ENCODE measurements at places on chromosomes 11 and 22. TPM values are rescaled to one million over a fixed set of nuclear protein-coding genes. Genes with fewer than 3 reads are reported as not detected.

The MTCH2 gene
- 103 TPM for total RNA-seq

The BBOX1 gene
- not detected for total RNA-seq

The MS4A2 gene
- 0.95 TPM for total RNA-seq

The MMP13 gene
- not detected for total RNA-seq

The CTSD gene
- 957 TPM for total RNA-seq

The PACS1 gene
- 50.7 TPM for total RNA-seq

The TECTA gene
- total RNA-seq, result 0.78 TPM

The SCGB2A2 gene
- not detected for total RNA-seq

DNA sequence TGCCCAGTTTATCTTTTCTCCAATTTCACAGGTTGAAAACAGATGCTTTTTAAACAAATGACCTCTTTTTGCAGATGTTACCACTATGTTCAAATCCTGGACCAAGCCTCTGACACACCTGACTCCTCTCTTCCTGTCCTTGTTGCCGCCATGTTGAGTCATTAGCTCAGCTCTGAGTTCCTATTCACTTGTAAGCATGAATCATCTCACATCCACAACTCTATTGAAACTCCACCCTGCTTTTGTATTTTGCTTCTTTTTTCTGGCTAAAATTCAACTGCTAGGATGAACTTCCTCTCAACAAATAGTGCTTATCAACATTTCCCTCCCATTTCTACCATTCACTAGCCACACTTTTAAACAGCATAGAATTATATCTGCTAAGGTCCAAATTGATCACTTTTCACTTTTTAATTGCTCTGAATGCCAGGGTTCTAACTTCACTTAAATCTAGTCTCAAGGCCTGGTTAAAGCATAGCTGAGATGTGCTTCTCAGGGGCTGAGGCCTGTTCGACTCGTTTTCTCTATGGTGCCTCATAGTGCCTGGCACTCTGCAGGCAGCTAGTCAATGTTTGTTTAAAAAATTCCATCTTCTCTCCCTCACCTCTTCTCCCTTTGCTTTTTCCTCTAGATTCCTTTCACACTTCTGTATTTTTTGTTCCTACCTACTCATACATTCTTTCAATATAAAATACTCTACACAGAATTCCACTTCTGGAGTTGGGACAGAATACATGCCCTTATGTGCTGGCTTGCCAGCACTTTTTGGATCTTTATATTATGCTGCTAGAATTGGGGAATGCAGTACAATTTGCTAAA lies 3.9 kb downstream of the JOSD1 start:
- no peak for DNase-seq

GRCh38 chr11:96173422-96173821 lies 169.6 kb downstream of the MAML2 start:
- DNase-seq, result no peak

DNA sequence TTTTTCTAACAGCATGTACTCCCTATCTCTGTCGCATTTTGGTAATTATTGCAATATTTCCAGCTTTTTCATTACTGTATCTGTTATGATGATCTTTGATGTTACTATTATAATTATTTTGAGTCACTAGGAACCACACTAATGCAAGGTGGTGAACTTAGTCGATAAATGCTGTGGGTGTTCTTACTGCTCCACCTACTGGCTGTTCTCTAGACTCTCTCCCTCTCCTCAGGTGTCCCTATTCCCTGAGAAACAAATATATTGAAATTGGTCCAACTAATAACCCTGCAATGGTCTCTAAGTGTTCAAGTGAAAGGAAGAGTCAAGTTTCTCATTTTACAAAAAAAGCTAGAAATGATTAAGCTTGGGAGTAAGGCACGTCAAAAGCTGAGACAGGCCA lies 10.5 kb downstream of the ARL14EP start:
- no peak for DNase-seq

- no peak for DNase-seq
Observed at GRCh38 chr11:15622231-15622890, 507.6 kb downstream of the INSC start.

DNA sequence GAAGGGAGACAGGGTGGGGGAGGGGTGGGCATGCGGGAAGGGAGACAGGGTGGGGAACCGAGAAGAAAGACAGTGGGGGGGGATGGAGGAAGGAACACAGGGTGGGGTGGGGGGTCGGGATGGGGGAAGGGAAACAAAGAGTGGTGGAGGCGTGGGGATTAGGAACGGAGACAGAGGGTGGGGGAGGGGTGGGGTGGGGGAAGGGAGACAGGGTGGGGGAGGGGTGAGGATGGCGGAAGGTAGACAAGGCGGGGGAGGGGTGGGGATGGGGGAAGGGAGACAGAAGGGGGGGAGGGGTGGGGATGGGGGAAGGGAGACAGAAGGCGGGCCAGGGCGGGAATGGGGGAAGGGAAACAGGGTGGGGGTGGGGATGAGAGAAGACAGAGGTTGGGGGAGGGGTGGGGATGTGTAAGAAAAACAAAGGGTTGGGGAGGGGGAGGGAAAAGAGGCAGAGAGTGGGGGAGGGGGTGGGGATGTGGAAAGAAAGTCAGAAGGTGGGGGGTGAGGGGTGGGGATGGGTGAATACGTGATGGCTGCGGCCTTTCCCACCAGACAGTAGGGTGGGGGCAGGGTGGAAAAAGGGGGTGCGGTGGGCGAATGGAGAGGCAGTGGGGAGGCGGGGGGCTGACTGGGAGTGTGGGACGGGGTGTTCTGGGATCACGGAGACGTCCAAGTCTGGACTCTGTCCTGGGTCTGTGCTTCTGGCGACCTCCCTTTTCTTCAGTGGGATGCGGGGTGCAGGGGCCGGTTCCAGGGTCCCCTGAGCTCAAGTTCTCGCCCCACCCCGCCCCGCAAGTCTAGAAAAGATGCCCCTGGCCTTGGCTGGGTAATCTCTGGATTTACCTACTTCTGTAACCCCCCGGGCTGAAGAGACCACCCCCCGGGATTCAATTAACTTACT lies 744 bp downstream of the PRAME start:
- DNase-seq, result no peak

GRCh38 chr11:57230316-57230715 lies 6.7 kb downstream of the APLNR start:
- no peak for DNase-seq

DNA sequence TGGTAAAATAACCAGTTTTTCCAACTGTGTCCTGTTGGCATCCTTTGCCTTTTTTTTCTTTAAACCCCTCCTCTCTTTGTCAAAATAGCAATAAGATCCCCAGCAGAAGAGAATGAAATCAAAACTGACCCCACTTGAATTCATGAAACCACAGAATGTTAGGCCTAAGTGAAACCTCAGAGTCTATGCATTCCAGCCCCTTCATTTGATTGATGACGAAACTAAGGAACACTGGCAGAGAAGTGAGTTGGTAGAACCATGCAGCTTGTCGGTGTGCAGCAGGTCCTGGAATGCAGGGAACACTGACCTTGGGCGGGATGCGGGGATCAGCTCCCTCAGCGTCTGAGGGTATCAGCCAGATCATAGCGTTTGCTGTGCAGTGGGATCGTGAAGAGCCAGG lies 57.5 kb downstream of the GRK3 start:
- no peak for DNase-seq

DNA sequence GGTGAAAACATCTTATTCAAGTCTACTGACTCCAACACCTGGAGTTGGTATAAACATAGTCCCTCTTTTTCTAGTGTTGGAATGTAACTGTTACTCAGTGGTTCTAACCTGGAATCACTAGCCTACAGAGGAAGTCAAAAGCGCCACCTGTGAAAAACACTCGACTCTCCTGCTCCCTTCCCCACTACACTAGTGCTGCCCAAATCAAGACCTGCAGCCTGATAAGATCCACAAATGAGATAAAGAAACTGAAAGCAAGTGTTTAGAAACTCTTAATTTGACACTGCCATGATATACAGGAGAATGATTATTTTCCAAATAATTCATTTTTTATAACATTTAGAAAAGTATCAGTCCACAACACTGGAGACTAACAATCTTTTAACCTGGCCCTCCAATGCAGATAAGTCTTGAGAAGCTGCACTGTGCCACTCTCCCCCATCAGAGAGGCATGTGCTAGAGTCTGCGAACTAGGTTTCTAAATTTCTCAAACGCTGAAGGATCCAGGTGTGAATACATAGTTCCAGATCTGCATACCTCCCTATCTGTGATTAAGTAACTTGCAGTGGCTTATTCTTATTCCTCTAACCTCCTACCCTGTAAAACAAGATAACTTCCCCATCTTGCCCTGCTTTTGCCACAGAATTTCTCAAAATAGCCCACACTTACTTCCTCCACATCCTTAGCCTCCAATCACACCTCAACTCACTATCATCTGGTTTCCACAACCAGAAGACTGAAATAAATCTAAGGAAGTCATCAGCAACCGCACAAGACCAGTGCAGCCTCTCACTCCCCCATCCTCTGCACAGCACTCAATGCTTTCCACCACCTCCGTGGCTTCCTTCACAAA lies 88.1 kb downstream of the RRAS2 start:
- DNase-seq, result no peak

GRCh38 chr11:120629407-120630080 lies 118.0 kb downstream of the GRIK4 start:
- no peak for DNase-seq

DNA sequence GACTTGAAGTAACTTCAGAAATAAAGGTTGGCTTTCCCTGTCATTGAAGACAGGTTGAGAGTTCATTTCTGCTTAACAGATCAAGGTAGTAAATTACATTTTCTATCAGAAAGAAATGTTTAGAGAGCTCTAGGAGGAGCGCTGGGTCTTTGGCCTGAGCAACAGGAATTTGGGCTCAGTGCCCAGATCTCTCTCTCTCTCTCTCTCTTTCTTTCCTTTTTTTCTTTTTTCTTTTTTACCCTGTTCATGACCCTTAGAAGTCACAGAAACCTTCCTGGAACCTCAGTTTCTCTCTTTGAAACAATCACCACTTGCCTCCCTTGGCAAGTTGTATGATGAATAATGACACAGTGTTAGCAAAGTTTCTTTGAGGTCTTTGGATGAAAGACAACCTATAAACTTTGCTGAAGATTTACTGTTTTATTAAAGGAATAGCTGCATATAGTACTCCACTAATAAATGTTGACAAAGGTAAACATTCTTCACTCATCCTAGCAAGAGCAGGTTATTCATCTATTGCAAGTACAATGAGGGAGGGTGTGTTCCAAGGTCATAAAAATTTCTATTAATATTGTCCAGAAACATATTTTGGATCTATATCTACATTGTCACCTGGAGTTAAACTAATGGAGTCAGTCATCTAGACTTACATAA lies 35.5 kb upstream of the RASSF10 start:
- DNase-seq, result no peak

- DNase-seq, result no peak
Observed at GRCh38 chr11:32659672-32660071, 76.0 kb downstream of the EIF3M start.

- no peak for DNase-seq
Observed at GRCh38 chr11:69210310-69211035, 54.7 kb downstream of the SMIM38 start.

DNA sequence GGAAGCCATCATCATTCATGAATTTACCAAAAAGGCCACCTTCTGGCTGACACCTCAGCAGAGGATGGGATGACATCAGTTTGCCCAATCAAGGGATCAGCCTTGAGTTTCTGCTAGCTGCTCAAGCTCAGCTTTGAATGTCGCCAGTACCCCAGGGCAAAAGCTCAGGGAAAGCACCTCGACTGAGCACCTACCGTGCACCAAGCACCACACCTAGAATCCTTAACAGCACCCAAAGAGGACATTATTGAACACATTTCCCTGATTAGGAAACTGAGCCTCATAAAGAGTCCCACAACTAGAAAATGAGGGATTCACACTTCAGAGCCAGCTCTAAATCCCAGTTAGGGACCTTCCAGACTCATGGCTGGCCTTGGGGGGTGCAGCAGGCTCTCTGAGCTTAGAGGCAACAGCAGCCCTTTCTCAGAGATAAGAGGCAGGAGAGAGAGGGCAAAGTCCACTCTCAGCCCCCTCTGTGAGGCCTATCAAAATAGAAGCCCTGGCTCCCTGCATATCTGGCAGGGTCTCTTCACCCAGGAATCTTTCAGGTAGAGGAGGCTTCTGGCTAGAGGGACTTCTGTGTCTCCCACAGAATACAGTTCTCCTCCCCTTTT lies 13.4 kb upstream of the DAGLA start:
- no peak for DNase-seq

DNA sequence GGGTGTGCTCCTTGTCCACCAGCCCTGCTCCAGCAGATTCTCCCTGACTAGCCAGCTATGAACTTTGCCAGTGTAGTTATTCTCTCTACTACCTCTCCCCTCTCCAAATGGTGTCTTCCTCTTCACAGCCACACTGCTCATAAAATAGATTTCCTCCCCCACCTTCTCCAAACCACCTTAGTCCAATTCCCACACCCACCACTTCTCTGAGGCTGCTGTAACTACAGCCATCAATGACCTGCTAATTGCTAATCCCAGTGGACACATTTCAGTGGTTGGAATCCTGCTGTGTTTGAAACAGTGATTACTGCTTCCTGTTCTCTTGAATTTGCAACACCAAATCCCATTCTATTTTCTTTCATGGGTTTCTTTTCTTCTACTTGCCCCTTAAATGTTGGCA lies 23.4 kb downstream of the SYT9 start:
- no peak for DNase-seq

GRCh38 chr11:110787680-110788079 lies 75.4 kb upstream of the ARHGAP20 start:
- DNase-seq, result no peak

GRCh38 chr11:17798253-17798652 lies 63.7 kb downstream of the KCNC1 start:
- DNase-seq, result no peak

DNA sequence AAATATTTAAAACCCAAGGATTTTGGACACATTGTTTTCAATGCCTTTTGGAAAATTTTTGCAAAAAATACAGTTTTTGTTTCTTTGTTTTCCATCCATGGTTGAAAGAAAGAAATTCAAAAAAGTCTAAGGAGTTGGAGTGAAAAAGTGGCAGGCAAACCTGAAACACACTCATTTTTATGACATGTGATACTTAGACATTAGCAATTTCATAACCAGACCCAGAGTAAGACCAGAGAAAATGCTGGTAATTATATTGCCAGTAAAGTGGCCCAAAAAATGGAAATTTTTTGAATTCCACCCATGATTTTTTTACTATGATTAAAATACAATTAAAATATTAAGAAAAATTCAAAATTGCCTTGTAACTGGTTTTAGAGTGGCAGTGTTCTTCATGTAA lies 128.2 kb downstream of the SLC17A6 start:
- no peak for DNase-seq

GRCh38 chr11:44286268-44286880 lies 23.6 kb downstream of the ALX4 start:
- DNase-seq, result no peak

DNA sequence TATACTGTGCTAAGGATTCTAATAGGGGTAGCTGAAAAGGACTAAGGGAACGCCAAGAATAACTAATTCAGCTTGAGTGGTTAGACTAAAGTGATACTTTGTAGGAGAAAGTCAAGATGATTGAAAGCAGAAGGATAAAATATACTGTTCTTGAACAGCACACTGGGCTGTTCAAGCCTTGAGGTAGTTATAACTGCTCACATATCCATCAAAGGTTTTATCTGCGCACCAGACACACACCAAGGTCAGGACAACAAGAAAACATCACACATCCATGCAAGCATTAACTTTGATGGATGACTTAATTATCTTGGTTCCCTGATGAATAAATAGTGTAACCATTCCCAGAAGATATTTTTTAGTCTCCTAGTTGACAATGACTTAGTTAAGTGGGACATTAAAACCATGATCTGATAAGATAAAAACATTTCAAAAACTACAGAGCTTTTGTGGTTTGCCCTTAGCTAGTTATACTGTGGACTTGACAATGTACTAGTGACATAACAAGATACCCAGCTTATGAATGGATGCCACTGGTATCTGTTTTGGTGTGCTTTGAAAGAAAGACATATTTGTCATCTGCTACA lies 728.9 kb downstream of the JRKL start:
- no peak for DNase-seq

GRCh38 chr11:111729831-111730311 lies 36.3 kb downstream of the PPP2R1B start:
- no peak for DNase-seq

Data from Right ventricle myocardium inferior (tissue), 1 donor.